Activated T-helper 1 cell treated with anti-CD3 and anti-CD28 coated beads, Interleukin-12 subunit alpha, Interleukin-12 subunit beta, Interleukin-2, Interleukin-4 antibody, amounts not matched to agents 30 ng/mL and 10 ng/mL and 1 ng/mL, durations not matched to agents 14 hours and 24 hours and 36 hours (primary cell): ENCODE measurements at places on chromosomes 2 and 18.

GRCh38 chr2:9306911-9307310, 100.3 kb downstream of the ASAP2 start:
- no peak overlapping the region for H3K4me3 ChIP-seq
- H3K27ac ChIP-seq = no peak overlapping the region
- no peak for DNase-seq
- H3K4me1 ChIP-seq = peaks cover 7% of the 10 kb centered on the region
- peaks cover 3% of the 10 kb centered on the region for H3K27me3 ChIP-seq

DNA sequence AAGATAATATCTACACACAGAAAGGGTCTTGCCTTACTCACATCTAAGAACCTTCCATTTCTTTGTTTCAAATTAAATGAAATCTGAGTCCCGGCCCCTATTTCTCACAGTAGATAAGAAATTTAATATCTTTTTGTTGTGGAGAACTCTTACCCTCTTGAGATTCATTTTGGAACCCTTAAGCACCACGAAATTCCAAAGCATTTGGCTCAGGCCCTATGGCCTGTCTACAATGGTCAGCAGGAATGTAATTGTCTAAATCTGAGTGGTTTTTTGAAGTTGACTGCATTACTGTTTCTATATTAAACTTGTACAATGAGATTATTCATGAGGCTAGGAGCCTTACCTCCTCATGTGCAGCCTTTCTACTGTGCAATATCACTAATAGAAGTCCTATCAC, 723.3 kb downstream of the TSN start:
- H3K4me3 ChIP-seq = no peak overlapping the region
- H3K27ac ChIP-seq = no peak overlapping the region
- H3K4me1 ChIP-seq = no peaks in the 10 kb centered on the region
- DNase-seq = no peak

- peaks cover 6% of the 10 kb centered on the region for H3K36me3 ChIP-seq
- DNase-seq = no peak
- no peak overlapping the region for H3K27ac ChIP-seq
Measured at GRCh38 chr2:102014041-102014345, 22.2 kb downstream of the IL1R2 start.

- H3K36me3 ChIP-seq = peaks cover 2% of the 10 kb centered on the region
- peak overlapping the region; percentile 59 for H3K4me3 ChIP-seq
- peaks cover 3% of the 10 kb centered on the region for H3K4me1 ChIP-seq
Measured at GRCh38 chr2:231682603-231683291, 25.6 kb upstream of the PTMA start.

- peak; percentile 24 for DNase-seq
- peaks cover 7% of the 10 kb centered on the region for H3K27me3 ChIP-seq
- no peaks in the 10 kb centered on the region for H3K4me1 ChIP-seq
- no peak overlapping the region for H3K27ac ChIP-seq
- H3K36me3 ChIP-seq = no peaks in the 10 kb centered on the region
Measured at GRCh38 chr2:112958428-112959108, 19.2 kb upstream of the IL36G start.

DNA sequence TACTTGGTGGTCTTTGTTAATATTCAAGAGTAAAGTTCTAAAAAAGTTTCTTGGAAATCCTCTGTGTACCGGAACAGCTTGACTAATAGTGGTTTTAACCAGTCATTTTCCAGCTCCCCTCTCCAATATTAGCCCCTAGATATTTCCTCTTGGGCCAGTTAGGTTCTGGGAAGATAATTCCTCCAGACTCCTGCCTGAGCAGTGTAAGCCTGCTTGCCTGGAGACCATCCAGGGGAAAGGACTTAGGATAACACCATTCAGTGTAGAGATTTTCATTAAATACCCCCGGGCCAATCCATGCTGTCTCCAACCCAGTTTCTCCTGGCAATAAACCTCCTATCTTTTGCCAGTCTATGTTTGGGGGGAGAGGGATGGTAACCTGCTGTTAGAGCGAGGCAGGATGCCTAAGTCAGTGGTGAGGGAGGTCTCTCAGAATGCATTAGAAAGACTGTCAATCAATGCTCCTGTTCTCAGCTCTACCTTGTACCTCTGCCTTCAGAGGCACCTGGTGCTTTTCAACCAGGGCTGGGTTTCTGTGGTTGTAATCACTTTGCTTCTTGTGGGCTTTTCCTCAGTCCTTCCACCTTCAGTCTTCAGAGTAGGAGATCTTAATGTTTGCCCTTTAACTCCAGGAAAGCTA, 186.4 kb downstream of the RNF152 start:
- no peak overlapping the region for H3K27ac ChIP-seq
- no peaks in the 10 kb centered on the region for H3K4me1 ChIP-seq
- H3K27me3 ChIP-seq = no peaks in the 10 kb centered on the region
- no peaks in the 10 kb centered on the region for H3K36me3 ChIP-seq

GRCh38 chr2:128394007-128394730, 75.5 kb upstream of the HS6ST1 start:
- H3K4me1 ChIP-seq = no peaks in the 10 kb centered on the region
- H3K36me3 ChIP-seq = no peaks in the 10 kb centered on the region
- H3K27ac ChIP-seq = no peak overlapping the region
- DNase-seq = no peak
- H3K4me3 ChIP-seq = no peak overlapping the region

- H3K4me1 ChIP-seq = peaks cover 9% of the 10 kb centered on the region
- DNase-seq = no peak
Measured at GRCh38 chr2:102806250-102806837, 44.5 kb downstream of the TMEM182 start.

- H3K4me3 ChIP-seq = no peak overlapping the region
- no peaks in the 10 kb centered on the region for H3K36me3 ChIP-seq
- H3K4me1 ChIP-seq = no peaks in the 10 kb centered on the region
- DNase-seq = no peak
- no peak overlapping the region for H3K27ac ChIP-seq
Measured at GRCh38 chr2:3638456-3638810, 19.6 kb upstream of the ALLC start.

- DNase-seq = no peak
- H3K27me3 ChIP-seq = no peaks in the 10 kb centered on the region
- no peaks in the 10 kb centered on the region for H3K4me1 ChIP-seq
- H3K27ac ChIP-seq = no peak overlapping the region
- H3K4me3 ChIP-seq = no peak overlapping the region
- H3K36me3 ChIP-seq = no peaks in the 10 kb centered on the region
Measured at GRCh38 chr2:80706951-80707350, 402.4 kb upstream of the LRRTM1 start.

DNA sequence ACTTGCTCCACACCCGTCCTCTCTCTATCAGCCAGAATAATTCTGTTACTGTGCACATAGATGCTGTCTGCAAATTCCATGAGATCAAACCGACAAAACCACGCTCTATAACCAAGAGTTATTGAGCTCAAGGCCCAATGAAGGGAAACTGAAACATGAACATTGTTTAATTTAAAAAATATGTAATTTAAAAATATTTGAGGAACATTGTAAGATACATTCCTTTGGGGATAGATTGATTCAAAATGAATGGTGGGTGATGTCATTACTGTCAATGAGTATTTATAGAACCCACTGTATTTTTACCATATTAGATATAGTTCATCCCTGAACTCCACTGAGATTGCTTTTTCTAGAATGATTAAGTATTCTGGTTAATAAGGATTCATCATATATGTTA, 50.4 kb downstream of the NCKAP5 start:
- no peaks in the 10 kb centered on the region for H3K36me3 ChIP-seq
- H3K27me3 ChIP-seq = no peaks in the 10 kb centered on the region
- no peaks in the 10 kb centered on the region for H3K4me1 ChIP-seq
- no peak overlapping the region for H3K4me3 ChIP-seq
- no peak overlapping the region for H3K27ac ChIP-seq

DNA sequence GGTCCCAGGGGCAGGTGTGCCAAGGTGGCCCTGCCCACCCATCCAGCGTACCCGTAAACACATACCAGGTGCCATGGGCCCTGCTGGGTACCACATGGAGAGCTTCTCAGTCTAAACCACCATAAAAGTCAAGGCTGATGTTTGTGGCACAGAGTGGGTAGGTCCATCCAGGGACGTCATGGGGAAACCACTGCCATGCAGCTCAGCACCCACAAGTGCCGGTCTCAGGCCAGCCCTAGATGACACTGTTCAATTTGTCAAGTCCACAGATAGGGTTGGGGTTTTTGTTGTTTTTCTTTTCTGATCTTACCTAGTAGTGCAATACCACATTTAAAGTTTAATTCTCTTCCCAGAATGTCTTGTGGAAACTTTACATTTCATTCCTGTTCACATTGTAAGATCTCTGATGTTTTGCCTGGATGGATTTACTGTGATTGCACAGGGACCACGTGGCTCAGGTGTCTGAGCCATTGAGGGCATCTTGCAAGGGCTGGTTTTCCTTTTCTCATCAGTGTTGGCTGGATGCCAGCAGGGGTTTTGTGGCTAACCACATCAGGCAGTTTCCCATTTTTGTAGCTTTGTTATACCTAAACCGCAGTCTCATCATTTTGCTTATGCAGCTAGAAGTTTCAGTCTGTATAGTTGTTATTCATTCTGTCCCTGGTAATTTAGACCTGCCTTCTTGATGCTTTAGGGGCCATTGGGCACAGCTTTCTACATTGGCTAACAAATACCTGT, 64.7 kb downstream of the STK25 start:
- peak overlapping the region; percentile 55 for H3K4me3 ChIP-seq
- peak; percentile 83 for DNase-seq
- H3K36me3 ChIP-seq = peaks cover 32% of the 10 kb centered on the region
- peaks cover 30% of the 10 kb centered on the region for H3K27me3 ChIP-seq

- H3K4me3 ChIP-seq = no peak overlapping the region
- H3K36me3 ChIP-seq = no peaks in the 10 kb centered on the region
- DNase-seq = no peak
- no peaks in the 10 kb centered on the region for H3K4me1 ChIP-seq
- H3K27me3 ChIP-seq = peaks cover 26% of the 10 kb centered on the region
- H3K27ac ChIP-seq = no peak overlapping the region
Measured at GRCh38 chr2:38233231-38233983, 143.7 kb downstream of the ATL2 start.

- no peak for DNase-seq
- H3K27me3 ChIP-seq = peaks cover 2% of the 10 kb centered on the region
- no peak overlapping the region for H3K4me3 ChIP-seq
- no peaks in the 10 kb centered on the region for H3K36me3 ChIP-seq
- no peaks in the 10 kb centered on the region for H3K4me1 ChIP-seq
- no peak overlapping the region for H3K27ac ChIP-seq
Measured at GRCh38 chr18:66616523-66616983, 12.7 kb upstream of the CDH19 start.

DNA sequence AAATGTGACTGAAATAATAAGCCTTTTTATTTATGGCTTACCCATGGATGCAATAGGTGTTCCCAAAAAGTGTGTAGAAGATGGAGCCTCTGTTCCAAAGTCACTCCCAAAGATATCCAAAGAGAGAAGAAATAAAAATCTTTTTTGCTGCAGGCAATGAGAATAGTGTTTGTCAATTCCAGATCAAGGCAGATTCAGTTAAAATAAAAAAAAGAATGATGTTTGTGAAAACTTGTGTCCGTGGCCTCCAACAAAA, 43.9 kb downstream of the COMMD1 start:
- peaks cover 4% of the 10 kb centered on the region for H3K27me3 ChIP-seq
- DNase-seq = no peak
- no peaks in the 10 kb centered on the region for H3K4me1 ChIP-seq
- no peak overlapping the region for H3K27ac ChIP-seq
- H3K4me3 ChIP-seq = no peak overlapping the region
- no peaks in the 10 kb centered on the region for H3K36me3 ChIP-seq

DNA sequence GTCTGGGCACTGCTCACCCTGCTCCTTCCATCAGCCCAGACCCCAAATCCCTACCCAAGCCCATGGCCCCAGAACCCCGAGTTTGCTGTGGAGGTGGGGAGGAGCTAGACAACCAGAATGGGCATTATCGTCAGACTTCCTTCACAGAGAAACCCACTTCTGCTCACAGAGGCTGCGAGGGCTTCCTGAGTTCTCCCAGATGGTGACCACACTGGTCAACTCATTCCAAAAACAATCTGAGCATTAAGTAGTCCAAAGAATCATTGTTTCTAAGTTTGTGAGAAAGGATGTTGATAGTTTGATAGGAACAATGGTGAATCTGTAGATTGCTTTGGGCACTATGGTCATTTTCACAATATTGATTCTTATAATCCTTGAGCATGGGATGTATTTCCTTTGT, 60.2 kb downstream of the LRRC30 start:
- no peaks in the 10 kb centered on the region for H3K36me3 ChIP-seq
- no peaks in the 10 kb centered on the region for H3K4me1 ChIP-seq
- no peak for DNase-seq

- H3K27ac ChIP-seq = no peak overlapping the region
- H3K27me3 ChIP-seq = no peaks in the 10 kb centered on the region
- no peak for DNase-seq
Measured at GRCh38 chr2:234710587-234710986, 213.7 kb upstream of the ARL4C start.

- no peak for DNase-seq
- H3K36me3 ChIP-seq = peaks cover 2% of the 10 kb centered on the region
- peaks cover 14% of the 10 kb centered on the region for H3K4me1 ChIP-seq
Measured at GRCh38 chr2:176091329-176092258, 927 bp upstream of the HOXD13 start.

GRCh38 chr18:28080876-28081300, 96.0 kb downstream of the CDH2 start:
- no peaks in the 10 kb centered on the region for H3K4me1 ChIP-seq
- no peaks in the 10 kb centered on the region for H3K27me3 ChIP-seq

- peaks cover 2% of the 10 kb centered on the region for H3K27me3 ChIP-seq
- no peaks in the 10 kb centered on the region for H3K36me3 ChIP-seq
- peaks cover 4% of the 10 kb centered on the region for H3K4me1 ChIP-seq
- H3K27ac ChIP-seq = no peak overlapping the region
- no peak for DNase-seq
Measured at GRCh38 chr2:241798631-241799521, 10.1 kb upstream of the NEU4 start.

- peaks cover 6% of the 10 kb centered on the region for H3K27me3 ChIP-seq
- no peaks in the 10 kb centered on the region for H3K4me1 ChIP-seq
- H3K36me3 ChIP-seq = no peaks in the 10 kb centered on the region
Measured at GRCh38 chr2:204292439-204292838, 252.8 kb upstream of the PARD3B start.

DNA sequence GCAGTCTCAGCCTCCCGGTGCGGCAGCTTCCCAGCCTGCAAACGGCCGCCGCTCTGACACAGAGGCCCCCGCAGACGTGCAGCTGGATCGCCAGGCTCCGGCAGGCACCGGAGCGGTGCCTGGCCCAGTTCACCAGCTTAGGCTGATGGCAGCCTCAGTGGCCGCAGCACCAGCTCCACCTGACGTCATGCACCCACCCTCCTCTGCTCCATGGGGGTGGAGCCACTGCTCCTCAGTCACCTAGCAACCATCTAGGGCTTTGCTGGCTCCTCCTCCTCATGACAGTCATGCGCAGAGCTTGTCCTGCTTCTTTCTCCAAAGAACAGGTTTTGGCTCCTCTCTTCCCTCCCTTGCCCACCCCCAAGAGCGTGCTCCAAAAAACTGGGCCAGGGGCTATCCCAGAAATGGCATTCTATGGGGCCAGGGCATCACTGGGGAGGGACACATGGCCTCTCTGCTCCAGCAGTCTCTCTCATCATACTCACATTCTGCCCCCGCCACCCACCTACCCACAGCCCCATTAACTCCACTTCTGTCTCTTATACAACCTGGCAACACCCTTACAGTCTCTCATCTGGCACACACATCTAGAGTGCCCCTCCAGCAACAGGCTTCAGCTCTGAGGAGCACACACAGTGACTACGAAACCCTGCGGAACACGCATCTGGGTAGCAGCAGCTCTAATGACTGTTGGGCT, 5.5 kb downstream of the DCTN1 start:
- H3K27me3 ChIP-seq = no peaks in the 10 kb centered on the region
- H3K4me3 ChIP-seq = no peak overlapping the region
- H3K36me3 ChIP-seq = peaks cover 25% of the 10 kb centered on the region
- peaks cover 6% of the 10 kb centered on the region for H3K4me1 ChIP-seq

GRCh38 chr2:8193686-8194615, 487.9 kb upstream of the ID2 start:
- H3K4me3 ChIP-seq = no peak overlapping the region
- peaks cover 5% of the 10 kb centered on the region for H3K4me1 ChIP-seq
- no peak overlapping the region for H3K27ac ChIP-seq
